ENCODE measurements at places on chromosomes 2 and 18.
A peak's percentile ranks its signal among the peaks of the same experiment; 100 is the strongest.

DNA sequence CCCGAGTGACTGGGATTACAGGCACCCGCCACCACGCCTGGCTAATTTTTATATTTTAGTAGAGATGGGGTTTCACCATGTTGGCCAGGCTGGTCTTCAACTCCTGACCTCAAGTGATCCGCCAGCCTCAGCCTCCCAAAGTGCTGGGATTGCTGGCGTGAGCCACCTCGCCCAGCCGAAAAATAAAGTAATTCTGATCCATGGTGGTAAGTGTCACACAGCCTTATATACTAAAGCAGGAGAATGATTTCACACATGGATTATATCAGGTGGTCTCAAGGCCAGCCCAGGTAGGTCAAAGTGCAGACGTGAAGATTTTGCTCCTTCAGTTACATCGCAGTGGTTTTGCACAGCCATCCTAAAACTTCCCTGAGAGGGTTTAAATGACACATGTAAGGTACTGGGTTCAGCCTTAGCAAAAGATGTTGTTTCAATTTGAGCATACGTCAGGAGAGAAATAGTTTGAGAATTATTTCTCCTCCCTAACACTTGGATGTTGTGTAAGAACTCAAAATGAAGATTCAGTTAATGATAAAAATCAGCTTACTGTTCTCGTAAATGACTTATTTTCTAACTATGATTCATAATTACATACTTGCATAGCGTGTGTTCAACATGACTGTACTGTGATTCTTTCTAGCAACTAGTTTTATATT is 93.0 kb upstream of the SLC39A10 start:
- DNase-seq, result peak; percentile 49

DNA sequence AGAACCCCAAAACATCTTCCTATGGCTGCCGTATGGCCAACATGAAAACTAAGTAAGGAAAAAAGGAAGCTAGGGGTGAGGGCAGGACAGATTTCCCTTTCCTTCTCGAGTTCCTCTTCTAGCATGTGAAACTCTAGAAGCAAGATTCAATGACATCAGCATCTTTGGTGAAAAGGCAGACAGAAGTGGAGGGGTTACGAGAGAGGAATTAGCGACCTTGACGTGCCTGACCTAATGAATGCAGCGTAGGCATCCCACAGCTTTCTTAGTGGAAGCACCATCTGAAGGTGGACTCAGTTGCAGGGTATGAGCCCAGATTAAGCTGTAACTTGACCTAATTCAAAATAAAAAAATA is 47.9 kb upstream of the PELI1 start:
- peak; percentile 35 for DNase-seq

DNA sequence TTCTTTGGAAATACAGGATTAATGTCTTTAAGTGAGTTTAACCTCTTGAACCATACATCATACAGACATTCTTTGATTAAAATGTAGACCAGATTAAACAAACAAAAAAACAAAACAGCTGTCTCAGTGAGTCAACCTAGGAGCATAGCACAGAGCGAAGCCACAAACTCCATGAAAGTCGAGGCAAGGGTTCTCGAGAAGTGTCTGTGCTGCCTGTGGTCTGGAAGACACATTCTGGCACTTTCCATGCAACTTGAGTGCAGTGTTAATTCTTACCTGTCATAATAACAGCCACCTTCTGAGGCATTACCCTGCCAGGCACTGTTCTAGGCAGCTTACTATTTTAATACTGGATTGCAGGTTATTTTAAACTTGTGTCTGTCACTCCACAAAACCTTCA is 435.5 kb upstream of the MMADHC start:
- no peak for DNase-seq

GRCh38 chr18:28510210-28510609 is 333.3 kb upstream of the CDH2 start:
- no peak for DNase-seq

- DNase-seq, result no peak
Measured at GRCh38 chr2:168439536-168439935, 16.5 kb upstream of the CERS6 start.

DNA sequence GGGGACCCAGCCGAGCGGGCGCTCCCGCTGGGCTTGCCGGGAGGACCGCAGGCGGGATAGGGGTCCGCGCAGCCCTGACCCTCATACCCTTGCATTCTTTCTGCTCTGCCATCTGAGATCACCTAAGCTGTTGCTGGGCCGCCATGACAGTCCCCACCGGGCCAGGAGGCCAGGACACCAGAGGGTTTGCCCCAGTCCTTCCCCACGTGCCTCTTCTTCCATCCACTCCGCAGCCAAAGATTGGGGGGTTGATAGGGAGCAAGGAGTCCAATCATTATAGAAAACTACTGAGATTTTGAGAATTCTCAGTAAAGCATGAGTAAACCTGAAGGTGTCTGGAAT is 453 bp upstream of the GRB14 start:
- peak; percentile 3 for DNase-seq
